ENCODE measurements at places on chromosomes 7 and 10.

DNA sequence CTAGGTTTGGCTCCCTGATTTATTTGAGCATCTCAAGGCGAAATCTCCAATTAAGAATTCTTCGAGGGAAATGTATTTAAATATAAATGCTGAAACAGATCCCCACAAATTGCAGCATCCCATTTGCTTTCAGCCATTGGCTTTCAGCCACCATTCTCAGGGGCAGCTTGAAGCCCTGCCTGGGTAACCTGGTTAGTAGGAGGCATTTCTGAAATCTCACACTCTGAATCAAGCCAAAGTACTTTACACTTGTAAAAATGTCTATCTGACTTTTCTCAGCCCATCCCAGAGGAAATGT lies 49.1 kb downstream of the GCC1 start:
- DNase-seq = no peak

DNA sequence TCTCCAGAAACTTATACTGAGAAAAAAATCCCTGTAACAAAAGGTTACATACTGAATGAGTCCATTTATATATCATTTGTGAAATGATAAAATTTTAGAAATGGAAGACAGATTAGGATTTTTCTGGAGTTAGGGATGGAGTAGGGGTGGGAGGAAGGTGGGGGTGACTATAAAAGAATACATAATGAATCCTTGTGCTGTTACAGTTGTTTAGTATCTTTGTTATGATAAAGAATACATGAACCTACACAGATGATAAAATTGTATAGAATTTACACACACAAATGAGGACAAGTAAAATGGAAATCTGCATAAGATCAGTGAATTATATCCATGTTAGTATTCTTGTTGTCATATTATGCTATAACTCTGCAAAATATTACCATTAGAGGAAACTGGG lies 41.7 kb upstream of the CCSER2 start:
- no peak for DNase-seq

- no peak for DNase-seq
Observed at GRCh38 chr7:47806701-47807103, 141.6 kb downstream of the PKD1L1 start.

DNA sequence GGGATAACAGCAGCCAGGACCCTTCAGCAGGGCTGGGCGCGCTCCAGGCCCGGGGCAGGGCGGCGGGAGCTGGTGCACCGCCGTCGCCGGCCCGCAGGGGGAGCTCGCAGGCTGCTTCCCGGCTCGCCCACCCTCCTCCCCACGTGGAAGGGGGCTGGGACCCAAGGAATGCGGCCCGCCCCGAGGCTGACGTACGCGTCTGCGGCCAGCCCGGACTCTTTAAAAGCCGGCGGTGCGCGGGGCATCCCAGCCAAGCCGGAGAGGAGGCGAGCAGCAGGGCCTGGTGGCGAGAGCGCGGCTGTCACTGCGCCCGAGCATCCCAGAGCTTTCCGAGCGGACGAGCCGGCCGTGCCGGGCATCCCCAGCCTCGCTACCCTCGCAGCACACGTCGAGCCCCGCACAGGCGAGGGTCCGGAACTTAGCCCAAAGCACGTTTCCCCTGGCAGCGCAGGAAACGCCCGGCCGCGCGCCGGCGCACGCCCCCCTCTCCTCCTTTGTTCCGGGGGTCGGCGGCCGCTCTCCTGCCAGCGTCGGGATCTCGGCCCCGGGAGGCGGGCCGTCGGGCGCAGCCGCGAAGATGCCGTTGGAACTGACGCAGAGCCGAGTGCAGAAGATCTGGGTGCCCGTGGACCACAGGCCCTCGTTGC lies at the start of gene PFKFB3:
Gene PFKFB3, plus strand, starts transcription at position 249 of the 647 bp plus-strand sequence. Its CDS starts 329 bp downstream, at position 578.
- peak; percentile 91 for DNase-seq

- no peak for DNase-seq
Observed at GRCh38 chr10:128068398-128069285, 57.6 kb downstream of the MKI67 start.

DNA sequence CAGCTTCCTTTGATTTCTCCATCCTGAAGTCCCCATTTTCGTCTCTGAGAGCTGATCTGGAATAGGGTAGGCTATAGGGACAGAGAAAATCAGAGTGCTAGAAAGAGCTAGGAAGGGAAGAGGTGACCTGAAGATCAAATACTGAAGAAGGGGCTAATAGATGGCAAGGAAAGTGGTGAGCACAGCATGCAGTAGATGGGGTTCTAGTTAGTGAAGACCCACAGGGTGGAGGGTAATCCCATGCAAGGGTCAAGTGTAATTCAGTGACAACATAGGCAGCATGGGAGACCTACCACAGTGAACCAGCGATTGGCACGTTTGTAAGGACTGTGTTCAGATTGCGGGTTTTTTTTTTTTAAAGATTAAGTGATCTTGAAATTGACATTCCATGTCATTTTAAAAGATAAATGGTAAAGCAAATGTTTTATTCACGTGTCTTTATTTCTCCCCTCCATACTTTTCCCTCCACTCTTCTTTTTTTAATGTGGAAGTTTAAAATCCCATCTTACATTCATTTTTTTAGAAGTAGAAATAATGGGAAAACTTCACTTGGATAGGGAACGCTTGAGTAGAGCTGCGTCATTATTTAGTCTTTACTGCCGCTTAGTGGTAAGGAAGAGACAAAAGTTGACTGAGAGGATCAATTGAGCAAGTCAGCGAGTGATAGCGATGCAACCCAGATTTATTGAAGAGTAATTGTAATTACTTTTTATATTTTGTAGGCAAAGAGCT lies 21.0 kb upstream of the ABI1 start:
- peak; percentile 41 for DNase-seq

DNA sequence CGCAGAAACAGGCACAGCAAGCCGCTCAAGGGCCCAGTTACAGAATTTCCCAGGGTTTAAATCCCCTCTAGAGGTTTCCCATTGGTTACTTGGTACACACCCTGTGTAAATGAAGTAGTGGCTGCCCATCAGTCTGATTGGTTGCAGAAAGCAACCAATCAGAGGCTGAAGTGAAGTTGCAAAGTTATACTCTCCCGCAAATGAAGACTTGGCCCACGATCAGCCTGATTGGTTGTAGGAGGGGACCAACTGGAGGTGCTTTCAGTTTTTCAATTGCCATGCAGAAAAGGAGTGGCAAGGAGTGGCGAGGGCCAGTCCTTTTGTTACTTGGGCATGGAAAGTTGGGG lies 909.2 kb upstream of the AUTS2 start:
- no peak for DNase-seq

DNA sequence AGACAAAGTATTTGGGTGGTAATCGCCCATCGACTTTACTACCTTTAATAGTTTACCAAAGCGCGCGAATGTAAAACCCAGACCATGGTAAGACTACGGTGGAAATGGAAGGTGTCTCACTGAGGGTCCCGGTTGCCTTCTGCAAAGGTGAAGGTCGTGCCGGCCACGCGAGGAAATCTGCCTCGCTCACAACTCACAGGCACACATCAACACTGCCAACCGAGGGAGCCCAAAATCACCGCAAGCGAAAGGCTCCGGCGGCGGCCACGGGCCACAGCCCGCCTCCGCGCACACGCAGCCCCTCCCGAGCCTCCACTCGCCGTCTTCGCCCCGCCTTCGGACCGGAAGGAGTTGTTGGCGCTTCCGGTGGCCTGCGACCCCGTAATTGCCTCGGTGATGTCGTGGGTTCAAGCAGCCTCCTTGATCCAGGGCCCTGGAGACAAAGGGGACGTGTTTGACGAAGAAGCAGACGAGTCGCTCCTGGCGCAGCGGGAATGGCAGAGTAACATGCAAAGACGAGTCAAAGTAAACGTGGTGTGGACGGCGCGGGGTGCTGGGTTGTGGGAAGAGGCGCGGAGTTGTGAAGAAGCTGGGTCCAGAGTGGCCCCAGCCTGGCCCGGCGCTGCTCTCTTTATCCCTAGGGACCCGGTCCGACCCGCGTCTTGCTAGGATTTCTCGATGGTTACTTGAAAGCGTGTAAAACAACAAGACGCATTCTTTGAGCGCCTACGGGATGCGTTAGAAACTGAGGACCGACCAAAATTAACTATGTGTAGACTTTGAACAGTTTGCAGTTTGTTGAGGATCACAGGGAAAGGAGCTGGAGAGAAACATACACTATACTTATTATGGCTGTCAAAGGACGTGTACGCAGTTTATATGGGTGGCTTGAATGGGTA lies at the start of gene YAE1:
Gene YAE1, plus strand, starts transcription at position 382 of the 899 bp plus-strand sequence. Its CDS starts 15 bp downstream, at position 397.
- DNase-seq = peak; percentile 81

DNA sequence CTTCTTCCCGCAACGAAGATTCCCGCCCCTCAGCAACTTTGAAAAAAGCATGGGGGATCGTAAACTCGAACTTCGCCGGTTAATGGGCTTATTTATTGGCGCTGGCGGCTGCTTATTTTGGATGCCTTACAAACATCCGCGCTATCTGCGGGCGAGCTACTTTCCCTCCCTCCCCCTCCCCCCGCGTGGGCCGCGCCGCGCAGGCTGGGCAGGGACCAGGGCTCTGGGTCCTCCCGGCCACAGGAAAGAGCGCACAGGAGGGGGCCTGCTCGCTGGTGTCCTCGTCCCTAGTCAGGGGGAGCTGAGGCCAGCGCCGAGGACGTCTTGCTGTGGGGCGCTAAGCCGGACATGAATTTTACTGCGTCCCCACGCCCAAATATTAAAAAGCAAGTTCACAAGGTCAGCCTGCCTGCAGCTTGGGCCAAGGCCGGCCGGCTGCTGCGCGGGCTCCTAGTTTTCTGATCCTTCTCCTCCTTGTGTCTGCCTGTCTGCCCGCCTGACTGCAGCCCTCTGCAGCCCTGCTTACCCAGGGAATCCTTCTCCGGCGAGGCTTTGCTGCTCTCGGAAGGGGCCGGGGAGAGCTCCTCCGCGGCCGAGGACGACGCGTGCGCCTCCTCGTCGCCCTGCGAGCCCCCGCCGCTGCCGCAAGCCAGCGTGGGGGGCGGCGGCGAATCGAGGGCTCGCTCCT lies 1.2 kb downstream of the HOXA10 start:
- no peak for DNase-seq

DNA sequence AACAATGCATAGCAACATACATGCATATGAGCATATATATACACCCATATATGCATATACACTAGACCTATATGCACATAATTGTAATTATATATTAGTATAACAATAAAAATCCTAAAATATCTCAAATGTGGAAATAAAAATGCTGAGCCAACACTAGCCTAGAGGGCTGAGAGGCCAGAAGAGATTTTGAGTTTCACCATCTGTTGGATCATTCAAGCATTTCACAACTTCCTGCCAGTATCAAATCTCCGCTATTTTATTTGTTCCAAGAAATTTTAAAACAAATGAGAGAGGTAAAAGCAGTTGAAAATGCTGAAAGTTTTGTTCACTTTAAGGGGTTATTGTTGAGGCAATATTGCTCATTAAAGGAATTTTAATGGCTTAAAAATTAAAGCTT lies 187.0 kb downstream of the PCDH15 start:
- no peak for DNase-seq

- no peak for DNase-seq
Observed at GRCh38 chr7:70044525-70044924, 446.2 kb downstream of the AUTS2 start.

GRCh38 chr7:1970895-1971294 lies 261.9 kb downstream of the MAD1L1 start:
- DNase-seq = no peak

- no peak for DNase-seq
Observed at GRCh38 chr7:106372595-106373318, 88.0 kb upstream of the NAMPT start.

DNA sequence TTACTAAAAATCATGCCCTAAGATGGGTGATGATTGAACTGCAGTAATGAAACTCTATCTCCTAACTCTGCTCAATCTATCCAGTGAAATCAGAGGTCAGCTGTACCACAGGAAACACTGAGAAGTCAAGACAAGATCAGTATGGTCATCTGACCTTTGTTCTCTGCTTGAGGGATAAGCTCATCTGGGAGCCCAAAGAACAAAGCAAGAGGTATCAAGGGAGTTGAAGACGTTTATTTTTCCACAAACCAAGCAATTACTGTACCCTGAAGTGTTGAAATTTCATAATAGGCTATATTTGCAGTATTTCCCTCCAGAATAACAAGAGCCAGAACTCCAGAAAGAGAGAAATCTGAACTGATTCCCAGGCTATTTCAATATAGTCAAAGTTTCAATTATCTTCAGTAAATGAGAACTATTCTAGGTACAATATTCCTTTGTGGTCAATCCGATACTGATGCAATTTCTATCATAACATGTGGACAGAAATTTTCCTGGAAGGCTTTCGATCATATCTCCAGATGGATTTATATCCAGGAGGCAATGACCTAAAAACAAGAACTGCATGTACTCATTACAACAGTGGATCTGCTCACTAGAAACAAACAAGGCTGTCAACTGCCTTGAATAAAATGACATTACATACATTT lies 345.3 kb downstream of the TNS3 start:
- DNase-seq = no peak

GRCh38 chr10:118373786-118374185 lies 31.7 kb upstream of the FAM204A start:
- no peak for DNase-seq
